Activated T-cell treated with anti-CD3 and anti-CD28 coated beads for 4 hours (primary cell): ENCODE measurements at places on chromosomes 1 and 21.
A peak's percentile ranks its signal among the peaks of the same experiment; 100 is the strongest.

DNA sequence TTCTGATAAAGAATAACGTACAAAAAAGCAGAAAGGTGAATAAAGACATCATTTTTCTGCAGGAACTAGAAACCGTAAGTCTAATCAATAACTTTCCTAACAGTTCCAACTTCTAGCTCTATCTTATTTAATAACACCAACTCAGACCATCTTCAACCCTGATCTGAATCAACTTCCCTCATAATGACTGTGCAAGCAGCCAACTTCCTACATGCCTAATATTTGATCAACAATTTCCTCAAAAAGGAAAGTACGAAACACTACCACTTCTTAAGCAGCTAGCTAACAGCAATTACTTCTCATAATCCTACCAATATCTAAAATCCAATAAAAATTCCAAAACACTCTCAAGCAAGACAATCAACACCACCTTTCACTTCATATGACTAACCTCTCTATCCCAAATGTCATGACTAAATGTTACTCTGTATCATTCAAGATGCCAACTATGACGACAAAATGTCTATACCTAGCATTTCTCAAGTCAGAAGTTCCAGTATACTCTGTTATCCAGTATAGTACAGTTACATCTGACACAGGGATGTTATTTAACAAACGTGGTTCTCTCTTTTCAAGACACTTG lies 1.7 kb downstream of the COP1 start:
- no peak for DNase-seq

DNA sequence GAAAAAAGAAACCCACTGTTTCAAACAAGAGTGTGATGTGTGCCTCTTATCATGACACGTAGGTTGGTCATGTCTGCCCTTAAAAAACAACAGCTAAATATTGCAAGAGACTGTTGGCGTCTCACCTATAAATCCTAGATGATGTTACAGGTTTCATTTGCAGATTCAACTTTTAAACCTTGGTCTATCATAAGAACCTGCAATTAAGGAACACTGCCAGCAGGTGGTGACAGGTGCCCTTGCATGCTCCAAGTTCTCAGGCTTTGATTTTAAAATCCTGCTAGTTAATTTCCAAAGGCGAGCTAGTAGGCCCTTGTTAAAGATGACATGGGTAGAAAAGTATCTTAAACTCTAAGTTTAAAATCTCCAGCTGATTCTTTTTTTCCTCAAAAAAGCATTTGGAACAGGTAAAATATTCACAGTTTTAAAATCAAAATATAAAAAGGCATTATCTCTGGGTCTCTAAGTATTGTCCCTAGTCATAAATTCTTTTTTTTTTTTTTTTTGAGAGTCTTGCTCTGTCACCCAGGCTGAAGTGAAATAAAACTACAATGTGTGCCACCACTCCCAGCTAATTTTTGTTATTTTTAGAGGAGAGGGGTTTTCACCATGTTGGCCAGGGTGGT lies 39.1 kb downstream of the CLSTN1 start:
- peak; percentile 48 for DNase-seq

- no peak for DNase-seq
Observed at GRCh38 chr1:222592171-222592570, 2.4 kb upstream of the TAF1A start.

DNA sequence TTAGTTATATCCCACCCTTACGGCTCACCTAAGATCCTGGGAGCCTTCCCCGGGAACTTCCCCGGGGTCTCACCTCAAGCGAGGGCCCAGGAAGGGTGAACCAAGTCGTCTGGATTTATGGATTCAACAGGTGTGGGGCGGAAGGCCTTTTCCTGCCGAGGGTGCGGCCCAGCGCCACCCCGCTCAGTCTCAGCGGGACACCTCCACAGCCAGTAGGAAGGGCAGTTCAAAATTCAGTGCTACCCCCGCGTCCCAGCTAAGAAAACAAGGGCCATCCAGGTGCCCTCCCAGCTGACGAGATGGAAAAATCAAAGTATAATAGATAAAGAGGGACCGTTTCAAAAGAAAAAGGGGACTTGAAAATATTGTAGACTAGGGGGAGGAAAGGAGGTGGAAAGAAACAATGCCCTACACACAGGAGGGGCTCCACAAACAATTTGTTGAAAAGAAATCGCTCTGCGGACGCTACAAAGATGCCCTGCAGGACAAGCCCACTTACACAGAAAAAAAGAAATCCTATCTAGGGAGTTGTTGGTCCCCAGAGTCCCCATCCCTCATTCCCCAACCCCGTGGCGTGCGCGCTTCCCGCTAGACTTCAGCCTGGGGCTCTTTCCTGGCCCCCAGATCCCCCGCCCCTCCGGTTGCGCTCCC lies 1.3 kb downstream of the SLC2A1 start:
- no peak for DNase-seq

DNA sequence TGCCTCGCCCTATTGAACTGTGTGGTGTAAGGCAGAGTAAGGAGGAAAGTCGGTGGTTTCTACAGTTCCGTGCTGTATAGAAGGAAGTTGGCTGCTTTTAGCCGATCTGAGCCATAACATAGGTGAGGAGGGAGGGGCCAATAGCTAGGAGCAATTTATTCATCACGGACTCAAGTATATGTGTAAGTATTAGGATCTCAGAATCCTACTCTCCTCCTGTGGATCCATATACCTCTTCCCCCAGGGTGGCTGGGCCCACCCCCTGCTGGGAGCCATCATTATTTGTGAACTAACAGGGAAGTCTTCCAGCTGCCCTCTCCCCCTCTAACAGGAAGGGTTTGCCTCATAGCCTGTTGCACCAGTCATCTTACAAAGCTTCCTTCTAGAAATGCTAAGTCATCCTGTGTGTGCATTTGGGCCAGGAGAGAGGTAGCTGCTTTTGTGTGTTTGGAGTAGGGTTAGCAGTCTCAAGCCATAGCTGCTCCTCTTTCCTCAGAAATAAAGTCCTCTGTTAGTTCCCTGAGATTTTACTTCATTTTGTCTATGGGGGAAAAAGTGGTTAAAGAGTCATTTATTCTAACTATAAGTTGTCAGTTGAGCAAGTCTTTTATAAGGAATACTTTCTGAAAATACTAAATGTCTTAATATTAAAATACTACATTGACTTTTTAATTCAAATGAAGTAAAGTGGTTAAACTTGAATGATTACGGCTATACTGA lies 14.9 kb upstream of the CENPS start:
- DNase-seq: no peak

DNA sequence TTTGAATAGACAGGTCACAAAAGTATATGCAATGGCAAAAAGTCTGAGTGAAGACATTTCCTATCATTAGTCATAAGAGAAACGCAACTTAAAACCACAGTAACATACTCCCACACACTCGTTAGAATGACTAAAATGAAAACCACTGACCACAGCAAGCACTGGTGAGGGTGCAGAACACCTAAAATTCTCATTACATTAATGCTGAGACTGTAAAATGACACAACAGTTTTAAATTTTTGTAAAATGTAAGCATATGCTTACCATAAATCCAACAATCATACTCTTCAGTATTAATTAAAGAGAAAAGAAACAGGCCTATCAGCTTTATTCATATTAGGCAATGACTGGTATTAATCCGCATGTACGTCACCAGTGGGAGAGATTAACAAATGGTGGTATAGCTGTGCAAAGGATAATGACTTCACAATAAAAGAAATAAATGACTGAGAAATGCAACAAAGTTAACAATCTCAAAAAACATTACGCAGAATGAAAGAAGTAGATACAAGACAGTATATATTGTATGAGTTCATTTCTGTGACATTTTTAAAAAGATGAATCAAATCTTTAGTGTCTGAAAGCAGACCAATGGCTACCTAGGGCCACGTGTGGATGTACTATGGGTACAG lies 253.5 kb downstream of the AKT3 start:
- peak; percentile 6 for DNase-seq

DNA sequence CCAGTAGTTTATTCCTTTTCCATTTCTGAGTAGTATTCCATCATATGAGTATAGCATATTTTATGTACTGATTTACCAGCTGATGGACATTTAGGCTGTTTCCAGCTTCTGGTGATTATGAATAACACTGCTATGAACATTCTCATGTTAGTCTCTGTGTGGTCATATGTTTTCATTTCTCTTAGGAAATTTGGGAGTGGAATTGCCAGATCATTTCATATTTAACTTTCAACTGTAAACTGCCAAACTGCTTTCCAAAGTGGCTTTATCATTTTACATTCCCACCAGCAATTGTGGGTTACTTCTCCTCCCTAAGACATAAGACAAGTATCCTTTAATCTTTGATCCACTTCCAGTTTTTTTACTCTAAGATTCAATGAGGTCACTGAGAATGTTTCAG lies 85.7 kb upstream of the RALGPS2 start:
- no peak for DNase-seq

DNA sequence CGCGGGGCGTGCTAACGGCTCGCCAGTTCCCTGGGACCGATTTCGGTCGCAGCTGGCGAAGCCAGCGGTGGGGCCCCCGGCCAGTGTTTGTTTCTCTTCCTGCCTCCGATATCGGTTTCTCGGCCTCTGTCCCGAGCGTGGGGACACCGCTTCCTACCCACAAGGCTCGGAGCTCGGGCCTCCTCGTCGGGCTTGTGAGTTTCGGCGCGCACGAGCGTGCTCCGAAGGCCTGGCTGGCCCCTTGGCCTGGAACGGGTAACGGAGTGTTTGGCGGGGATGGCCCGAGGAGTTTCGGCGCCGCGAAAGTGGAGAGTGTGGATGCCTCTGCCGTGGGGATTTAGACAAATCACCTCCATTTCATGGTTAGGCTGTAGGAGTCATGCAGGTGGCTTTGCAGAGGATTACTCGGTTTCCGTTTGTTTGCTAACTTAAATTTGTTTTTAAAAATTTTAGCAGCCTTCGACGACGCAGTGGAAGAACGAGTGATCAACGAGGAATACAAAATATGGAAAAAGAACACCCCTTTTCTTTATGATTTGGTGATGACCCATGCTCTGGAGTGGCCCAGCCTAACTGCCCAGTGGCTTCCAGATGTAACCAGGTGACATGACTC lies 559 bp downstream of the RBBP4 start:
- DNase-seq: no peak

- DNase-seq: no peak
Observed at GRCh38 chr1:244960904-244961303, 96.6 kb upstream of the HNRNPU start.

DNA sequence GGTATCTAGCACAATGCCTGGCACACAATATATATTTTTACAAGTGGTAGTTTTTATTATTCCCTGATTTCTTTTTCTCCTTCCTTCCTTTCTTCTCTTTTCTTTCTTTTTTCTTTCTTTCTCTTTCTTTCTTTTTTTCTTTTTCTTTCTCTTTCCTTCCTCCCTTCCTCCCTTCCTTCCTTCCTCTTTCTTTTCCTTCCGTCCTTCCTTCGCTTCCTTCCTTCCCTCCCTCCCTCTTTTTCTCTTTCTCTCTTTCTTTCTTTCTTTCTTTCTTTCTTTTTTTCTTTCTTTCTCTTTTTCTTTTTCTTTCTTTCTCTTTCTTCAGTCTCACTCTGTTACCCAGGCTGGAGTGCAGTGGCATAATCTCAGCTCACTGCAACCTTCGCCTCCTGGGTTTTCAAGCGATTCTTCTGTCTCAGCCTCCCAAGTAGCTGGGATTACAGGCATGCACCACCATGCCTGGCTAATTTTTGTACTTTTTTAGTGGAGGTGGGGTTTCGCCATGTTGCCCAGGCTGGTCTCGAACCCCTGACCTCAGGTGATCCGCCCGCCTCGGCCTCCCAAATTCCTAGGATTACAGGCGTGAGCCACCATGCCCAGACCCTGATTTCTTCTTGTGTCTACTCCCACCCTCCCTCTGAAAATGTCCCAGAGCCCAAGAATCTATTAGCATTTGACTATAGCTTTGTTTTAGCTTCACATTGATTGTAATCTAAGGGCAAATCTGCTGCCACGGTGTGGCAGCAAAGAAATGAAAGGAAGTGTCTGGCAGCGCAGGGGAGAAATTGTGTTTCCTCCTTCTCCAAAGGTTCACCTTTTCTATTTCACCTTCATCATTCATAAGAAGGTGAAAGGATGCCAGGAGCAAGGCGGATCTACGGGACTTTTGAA lies 19.9 kb upstream of the ABCB10 start:
- no peak for DNase-seq

- DNase-seq: no peak
Observed at GRCh38 chr1:76854255-76854654, 13.0 kb upstream of the ST6GALNAC5 start.

DNA sequence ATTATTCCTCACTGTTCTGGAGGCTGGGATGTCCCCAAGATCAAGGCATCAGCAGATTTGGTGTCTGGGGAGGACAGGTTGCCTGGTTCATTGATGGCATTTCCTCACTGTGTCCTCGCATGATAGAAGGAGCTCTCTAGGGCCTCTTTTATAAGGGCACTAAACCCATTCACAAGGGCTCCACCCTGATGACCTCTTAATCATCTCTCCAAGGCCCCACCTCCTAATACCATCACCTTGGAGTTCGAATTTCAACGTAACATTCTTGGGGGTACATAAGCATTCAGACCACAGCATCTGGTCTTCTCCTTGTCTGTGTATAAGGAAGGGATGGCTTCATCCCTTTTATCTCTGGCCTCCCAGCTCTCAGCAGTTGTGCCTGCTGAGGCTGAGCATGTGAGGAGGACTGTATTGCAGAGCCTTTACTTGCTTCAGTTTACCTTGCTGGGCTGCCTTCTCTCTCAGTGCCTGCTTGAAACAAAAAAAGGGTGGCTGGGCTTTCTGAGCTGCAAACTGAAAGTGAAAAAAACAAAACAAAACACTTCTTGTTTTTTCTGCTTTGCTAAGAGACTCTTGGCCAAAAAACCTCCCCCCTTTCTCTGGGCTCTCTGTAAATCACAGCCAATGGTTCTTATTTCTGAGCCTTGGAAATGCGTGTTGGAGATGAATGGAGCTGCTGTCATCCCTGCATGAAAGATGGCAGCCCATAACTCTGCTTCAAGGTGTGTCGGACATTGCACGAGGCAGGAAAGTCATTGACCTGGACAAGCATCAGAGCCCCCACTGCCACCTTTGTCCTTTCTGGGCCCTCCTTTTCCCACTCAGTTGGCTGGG lies 75.8 kb downstream of the RHOU start:
- no peak for DNase-seq

DNA sequence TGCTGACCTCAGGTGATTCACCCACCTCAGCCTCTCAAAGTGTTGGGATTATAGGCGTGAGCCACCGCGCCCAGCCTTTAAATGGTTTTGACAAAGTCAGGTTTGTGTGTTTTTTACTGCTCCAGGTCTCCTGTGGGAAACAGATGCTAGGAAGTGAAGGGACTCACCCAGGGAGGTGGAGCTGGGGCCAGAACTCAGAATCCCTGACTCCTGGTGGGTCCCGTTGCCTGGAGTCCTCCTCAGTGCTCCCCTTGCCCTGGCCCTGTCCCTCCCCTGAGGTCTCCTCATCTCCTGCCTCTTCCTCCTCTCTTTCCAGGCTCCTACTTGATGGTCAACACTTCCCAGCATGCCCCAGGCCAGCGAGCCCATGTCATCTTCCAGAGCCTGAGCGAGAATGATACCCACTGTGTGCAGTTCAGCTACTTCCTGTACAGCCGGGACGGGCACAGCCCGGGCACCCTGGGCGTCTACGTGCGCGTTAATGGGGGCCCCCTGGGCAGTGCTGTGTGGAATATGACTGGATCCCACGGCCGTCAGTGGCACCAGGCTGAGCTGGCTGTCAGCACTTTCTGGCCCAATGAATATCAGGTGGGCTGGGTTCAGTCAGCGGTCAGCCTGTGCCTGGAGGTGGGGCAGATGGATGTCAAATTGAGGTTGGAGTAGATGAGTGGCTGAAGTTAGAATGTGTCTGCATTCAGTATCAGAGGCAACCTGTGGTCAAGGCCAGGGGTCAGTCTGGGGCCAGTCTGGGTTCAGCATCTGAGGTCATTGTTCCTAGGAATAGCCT lies 22.1 kb downstream of the PTPRU start:
- DNase-seq: no peak
